CD4-positive, alpha-beta T cell treated with Interleukin-21 for 1 hour (primary cell): ENCODE measurements at places on chromosomes 7 and 10.

DNA sequence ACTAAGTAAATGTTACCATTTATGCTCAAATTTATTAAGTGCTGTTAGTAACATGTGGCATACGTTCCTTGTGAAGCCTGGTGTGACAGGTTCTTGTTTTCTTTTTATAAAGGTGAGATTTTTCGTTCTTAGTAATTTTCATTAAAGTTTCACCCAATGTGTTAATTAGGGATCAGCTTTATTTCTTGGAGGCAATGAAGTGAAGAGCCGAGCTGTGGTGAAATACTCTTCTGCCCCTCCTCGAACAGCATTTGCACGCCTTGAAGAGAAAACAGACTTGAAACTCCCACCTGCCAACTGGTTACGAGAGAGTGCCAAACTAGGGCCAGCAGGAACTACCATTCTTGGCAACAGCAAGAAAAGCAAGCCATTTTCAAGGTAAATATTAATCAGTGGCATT is 1.5 kb downstream of the EDRF1 start:
- no peak for DNase-seq

DNA sequence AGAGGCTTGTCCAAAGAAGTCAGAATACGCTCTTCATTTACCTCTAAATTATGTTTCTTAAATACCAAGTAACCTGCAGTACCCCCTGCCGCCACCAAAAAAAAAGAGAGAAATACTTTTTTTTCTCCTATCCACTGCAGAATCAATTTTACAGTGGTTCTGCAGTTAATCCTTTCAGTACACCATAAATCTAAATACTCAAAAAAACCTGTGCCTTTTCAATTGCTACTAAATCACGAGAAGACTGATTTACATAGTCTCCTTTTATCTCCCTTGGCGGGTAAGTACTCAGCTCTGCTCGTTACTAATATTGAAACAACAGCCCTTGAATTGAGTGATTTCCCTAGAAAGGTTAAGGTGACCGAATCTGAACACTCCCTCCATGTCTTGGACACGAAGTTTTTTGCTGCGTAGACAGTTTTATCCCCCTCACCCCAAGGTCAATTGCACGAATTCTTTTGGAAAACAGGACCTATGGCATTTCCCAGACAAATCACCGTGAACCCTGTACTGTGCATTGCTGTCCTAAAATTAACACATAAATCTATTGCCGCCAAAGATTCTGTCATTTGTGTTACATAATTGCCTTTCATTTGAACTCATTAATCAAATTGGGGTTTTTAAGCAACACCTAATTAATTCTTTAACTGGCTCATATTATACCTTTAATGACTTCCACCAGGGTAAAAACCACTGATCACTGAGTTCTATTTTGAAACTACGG is 512 bp upstream of the VIM start:
- DNase-seq, result peak; percentile 60

GRCh38 chr10:184911-185310 is 49.7 kb downstream of the ZMYND11 start:
- DNase-seq, result no peak

DNA sequence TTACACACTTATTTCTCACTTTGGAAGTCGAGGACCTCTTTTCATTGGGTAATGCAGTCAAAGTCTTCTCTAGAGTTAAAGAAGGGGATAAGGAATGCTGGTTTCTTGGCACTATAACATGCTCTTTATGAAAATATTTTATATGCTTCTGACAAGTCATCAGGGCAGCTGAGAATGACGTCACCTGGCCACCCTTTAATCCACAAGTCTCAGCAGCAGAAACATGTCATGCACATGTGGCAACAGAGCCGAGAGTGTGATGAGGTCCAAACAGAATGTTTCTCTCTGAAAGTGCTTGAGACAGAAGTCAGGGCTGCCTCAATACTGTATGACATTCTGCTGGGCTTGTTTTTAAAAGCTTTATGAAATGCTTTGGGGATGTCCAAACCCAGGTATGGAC is 63.5 kb upstream of the C10orf90 start:
- no peak for DNase-seq

- no peak for DNase-seq
Observed at GRCh38 chr7:29620556-29620930, 56.9 kb downstream of the PRR15 start.

DNA sequence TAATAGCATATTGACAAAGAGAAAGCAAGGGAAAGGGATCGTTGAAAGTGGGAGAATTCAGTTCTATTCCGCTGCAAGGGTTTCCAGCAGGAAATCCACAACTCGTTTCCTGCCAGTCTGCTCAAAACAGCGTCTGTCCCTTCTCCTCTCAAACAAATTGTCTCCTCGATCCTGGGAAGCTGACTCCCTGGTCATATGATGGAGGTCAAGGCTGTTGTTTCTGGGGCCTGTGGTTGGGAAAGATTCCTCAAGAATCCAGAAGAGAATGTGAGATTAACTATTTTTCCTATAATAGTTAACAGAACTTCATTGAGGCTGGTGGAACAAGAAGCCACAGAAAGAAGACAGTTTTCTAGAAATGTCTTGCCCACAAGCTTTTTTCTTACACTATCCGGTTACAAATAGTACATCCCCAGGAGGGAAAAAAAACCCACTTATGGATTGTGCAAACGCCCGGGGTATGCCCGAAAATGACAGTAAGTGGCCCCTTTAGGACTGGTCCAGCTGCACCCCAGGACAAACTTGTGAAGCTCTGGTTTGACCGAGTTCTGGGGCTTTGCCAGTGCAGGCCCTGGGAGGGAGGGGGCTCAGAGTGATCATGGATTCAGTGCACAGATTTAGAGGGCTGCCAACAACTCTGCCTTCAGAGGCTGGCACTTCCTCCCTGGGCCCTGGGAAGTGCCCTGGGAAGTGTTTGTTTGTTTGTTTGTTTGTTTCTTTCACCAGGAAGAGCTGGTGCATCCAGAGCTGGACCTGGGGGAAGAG is 49.4 kb upstream of the CTBP2 start:
- DNase-seq, result no peak

DNA sequence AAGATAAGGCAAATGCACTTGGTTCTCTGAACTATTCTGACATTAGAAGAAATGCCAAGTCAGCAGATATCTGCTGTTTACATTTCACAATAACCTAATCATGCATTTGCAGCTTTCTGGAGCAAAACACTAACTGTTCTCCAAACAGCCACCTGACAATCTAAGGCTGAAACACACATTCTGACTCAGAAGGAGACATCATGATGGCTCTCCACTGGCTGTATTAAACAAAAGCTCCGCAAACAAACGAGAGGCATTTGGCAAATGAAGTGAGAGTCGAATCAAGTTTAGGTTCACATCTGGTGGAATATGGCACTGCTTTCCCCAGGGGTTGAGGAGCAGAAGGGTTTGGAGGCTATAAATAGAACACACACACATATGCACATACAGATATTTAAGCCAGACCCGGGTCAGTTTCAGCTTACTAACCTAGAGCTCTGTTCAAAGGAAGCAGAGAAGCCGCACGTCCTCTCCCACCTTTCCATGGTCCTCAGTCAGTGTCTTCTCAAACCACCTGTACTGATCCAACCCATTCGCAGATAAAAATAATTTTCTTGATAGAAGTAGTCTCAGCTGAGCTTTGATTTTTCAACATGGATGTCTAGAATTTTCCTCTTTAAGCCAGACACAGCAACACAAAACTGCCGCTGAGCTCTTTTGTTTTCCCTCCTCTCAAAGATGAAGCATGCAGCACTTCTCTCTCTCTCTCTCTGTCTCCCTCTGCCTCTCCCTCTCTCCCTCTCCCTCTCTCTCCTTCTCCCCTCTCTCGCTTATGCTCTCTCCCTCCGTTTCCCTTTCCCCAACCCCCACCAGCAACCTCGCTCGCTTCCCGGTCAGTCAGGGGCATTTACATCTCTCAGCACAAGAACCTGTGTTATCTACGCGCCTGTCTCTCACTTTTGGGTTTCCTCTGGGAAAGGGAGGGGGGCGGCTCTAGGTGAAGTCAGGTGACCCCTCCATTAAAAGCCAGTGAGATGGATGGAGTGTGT is 682.8 kb downstream of the MAGI2 start:
- DNase-seq, result no peak

DNA sequence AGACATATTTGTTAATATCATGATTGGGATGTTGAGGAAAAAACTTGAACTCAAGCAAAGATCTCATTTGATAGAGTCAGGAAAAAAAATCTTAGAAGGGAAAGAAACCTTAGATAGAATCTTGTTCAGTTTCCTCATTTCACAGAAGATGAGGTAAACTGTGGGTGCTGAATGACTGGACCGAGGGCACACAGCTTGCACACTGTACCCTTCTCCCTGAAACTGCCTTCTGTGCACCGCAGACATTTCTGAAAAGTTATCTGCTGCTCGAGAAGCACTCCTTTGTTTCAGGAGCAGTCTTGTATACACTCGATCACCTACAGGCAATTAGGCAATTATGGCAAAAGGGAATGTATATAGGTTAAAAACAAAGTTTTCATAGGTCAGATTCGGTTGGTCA is 167.4 kb downstream of the SKAP2 start:
- no peak for DNase-seq

DNA sequence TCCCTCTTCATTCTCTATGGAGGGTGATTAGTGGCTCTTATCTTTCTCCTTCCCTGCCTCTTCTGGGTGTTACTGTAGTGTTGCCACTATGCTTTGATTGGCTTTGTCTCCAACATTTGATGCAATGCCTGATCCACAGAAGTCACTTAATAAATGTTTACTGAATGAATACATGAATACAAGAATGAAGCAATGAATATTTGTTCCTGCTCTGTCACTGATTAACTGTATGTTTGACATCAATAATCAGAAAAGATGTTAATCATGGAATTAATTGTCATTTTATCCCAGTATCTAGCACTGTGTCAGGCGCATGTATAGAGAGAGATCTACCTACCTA is 4.3 kb downstream of the ANK3 start:
- no peak for DNase-seq

DNA sequence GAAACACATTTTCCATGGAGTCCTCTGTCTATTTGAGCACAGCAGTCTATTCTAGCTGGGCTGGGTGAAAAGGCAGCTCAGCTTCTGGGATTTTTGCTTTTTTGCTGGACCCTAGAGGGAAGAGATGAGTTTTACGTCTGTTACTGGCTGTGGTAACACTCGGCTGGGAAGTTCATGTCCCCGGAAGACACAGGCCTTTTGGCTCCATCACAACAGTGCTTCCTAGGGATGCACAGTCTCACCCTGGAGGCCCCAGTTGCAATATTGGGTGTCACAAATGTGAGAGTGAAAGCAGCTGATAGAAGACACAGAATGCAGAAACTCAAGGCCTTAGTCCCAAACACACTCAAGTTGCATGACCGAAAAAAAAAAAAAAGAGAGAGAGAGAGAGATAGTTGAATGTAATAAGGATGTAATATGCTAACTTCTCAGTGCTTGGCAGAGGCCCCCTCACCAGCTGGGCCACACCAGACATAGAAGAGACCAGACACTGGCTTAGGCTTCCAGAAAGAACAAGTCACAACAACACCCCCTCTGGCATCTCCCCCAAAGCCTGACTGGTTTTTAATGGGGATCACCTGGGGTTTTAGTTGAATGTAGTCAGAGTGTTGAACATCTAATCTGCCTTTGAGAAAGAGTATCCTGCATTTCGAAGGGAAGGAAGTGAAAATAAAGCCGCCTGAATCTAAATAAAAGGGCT is 545.4 kb upstream of the FZD8 start:
- no peak for DNase-seq

DNA sequence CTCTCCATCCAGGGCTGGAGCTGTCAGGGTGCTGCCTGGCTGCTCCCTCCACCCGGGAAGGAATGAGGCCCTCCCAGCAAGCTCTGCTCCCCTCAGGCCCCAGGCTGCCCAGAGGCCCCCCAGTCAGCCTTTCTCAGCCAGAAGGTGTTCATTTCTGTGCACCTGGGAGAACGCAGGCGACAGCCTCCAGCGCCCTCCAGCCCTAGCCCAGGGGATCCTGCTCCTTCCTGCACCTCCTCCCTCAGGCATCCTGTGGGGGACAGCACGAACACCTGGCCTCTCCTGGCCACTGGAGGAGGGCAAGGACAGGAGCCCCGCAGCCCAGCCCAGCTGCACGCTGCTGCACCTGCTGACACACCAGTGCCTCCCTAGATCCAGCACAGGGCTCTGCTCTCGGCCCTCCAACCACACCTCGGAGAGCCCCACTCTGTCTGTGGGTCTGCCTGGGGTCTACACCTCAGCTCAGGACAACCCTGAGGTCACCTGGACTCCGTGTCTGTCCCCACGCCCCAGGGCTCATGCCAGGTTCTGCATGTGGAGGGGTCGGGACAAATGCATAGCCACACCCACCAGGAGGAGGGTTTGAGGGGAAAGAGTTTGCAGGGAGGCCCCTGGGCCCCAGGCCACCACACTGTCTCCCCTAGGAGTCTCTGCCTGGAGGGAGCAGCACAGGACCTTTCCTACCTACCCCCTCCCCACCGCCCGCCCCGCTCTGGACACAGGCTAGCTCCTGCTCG is 7.4 kb upstream of the PWWP2B start:
- no peak for DNase-seq

GRCh38 chr10:102781090-102781920 is 37.6 kb downstream of the WBP1L start:
- DNase-seq, result no peak
